ENCODE measurements at places on chromosomes 6 and 20.
A peak's percentile ranks its signal among the peaks of the same experiment; 100 is the strongest.

DNA sequence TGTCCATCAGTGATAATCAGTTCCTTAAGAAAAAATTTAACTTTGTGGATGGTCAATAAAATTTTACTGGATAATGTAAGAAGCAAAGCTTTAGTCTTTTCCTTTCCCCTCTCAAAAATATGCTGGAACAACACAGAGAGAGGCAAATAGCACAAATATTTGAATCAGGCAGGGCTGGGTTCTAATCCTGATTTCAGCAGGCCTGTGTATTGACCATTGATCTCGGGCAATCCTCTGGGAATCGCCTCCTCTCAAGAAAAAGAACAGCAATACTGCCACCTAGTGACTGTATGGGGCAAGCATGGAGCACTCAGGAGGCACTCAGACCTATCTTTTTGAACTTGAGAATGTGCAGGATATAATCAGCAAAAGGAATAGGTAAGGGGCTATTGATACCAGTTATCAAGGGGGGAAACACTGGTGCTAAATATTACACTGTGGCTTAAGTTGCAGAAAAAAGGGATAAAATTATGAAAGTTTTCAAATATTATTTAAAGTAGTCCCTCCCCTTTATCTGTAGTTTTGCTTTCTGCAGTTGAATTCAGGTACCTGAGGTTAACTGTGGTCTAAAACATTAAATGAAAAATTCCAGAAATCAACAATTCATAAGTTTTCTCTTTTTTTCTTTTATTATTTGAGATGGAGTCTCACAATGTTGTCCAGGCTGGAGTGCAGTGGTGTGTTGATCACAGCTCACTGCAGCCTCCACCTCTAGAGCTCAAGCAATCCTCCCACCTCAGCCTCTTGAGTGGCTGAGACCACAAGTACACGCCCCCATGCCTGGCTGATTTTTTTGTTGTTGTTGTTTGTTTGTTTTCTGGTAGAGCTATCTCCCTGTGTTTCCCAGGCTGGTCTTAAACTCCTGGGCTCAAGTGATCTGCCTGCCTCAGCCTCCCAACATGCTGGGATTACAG, 91.8 kb upstream of the NHSL1 start:
- peak; percentile 23 for DNase-seq

- no peak for DNase-seq
These were observed 496.3 kb upstream of the MAP3K7 start for GRCh38 chr6:91083211-91083610.

DNA sequence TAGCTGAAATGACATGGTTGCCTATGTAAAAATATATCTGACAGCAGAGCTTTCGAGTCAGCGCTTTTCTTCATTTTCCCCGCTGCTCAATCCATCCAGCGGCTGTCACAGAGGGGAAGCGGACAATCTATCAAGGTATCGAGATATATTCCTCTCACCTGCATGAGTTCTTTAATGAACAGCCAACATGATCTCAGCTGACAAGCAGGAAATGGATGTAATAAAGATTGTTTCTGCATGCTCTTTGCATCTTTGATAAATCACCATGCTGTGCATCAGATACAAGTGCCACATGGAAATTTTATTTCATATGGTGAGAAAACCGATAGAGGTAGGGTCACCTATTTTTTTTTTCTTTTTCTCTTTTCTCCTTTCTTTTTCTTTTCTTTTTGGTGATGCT, 602.3 kb upstream of the MMS22L start:
- no peak for DNase-seq

DNA sequence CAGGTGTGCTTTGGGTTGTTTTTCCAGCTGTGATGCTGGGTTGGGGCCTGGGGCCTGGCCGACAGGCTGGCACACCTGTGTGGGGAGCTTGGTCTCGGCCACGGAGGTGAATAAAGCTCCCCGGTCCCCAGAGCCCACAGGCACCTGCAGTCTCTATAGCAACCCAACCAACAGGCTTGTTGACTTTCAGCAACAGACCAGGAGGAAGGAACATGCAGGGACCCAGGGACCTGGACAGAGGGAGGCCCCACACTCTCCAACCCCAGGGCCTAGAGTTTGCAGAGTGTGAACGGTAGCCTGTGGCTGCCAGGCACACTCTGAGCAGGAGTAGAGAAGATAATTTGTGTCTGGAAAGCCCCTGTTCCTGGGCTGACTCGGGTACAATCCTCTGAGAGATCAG, 14.6 kb upstream of the SYNJ2 start:
- no peak for DNase-seq

- DNase-seq, result peak; percentile 23
These were observed 8.8 kb downstream of the DUSP15 start for GRCh38 chr20:31861385-31862156.

DNA sequence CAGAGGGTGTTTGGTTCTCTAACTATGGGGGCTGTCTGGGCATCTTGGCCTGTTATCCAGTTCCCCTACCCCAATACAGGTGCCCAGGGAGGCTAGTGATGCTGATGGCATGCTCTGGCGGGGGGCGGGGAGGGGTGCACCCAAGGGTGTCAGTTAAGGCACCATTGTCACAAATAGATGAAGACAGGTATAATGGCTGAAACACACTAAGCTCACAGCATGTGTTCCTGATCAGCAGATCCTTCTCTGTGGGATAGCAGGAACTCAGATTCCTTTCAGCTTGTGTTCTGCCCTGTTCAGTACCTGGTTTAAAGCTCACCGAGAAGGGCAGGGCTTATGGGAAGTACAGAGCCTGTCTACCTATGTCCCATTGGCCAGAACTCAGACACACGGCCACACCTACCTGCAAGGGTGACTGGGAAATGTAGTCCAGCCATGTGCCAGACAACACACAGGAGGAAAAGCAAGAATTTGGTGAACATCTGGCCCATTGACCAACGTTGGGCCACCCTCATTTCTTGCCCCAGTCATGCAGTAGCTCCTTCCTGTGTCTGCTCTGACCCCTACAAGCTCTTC, 3.4 kb upstream of the RSPO4 start:
- DNase-seq, result no peak

DNA sequence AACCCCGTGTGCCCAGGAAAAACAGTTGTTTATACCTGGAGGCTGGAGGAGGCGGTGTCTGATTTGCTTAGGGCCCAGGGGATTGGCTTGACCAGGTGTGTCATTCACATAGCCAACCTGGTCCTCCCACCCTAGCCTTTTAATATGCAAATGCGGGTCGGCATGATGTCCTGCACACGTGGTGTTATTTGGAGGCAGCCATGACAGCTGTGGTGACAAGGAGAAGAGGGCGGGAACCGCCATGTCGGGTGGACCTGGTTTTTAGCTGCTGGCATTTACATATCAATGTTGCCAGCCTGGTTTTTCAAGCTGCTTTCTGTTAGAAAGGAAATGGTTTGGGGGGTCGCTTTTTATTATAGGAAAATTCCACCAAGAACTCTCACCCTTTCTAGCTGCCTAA, 291.4 kb upstream of the QKI start:
- no peak for DNase-seq

DNA sequence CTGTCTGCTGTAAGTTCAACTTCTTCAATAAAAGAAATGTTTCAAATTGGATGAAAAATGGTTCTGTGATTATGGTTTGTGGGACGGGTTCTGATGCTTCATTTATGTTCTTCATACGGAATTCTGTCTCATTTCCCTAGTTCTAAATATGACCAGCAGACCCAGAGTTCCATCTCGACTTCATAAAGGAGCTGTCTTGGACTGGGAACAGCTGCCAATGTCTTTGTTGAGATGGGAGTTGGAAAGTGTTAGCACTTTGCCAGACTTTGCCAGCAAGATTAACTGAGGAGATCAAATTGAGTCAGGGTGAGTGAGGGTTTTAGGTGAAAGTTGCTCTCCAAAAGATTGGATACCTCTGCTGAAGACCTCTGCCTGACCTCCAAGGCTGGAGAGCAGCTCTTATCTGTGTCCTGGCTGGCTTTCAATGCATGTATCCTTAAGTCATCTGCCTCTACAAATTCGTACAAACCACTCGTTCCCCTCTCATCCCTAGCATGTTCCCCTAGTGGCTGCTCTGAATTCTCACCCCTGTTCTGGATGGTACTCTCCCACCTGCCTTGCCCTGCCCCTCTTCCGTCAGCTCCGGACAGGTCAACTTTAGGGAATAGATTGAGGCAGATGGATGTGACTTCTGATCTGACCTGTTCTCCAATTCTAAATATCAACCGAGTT, at the start of gene EFCAB8:
Gene EFCAB8, plus strand, starts transcription at position 223 of the 672 bp plus-strand sequence. CDS start 4,870 bp downstream, outside the sequence.
- DNase-seq, result no peak

GRCh38 chr20:25045343-25045712, 12.6 kb downstream of the ACSS1 start:
- no peak for DNase-seq

- no peak for DNase-seq
These were observed 161.6 kb upstream of the EXOC2 start for GRCh38 chr6:854406-855118.

DNA sequence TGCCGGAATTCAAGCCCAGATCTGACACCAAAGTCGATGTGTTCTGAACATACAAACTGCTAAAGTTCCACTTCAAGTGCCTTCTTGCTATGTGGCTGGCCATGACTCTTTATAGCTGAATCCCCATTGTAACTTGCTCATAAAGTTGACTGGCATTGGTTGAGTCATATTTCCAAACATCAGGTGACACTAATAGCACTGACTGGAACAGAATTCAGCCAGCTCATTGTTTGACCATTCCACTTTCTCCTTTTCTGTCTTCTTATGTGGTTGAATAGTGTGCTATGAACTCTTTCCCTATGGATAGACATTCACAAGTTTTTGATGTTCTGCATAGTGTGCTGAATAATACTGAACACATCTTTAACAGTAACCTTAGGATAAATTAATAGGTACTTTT, 266.2 kb upstream of the ZFP64 start:
- no peak for DNase-seq

GRCh38 chr20:50391444-50392137, 118.6 kb upstream of the PTPN1 start:
- DNase-seq, result no peak

GRCh38 chr6:72721346-72721745, 99.5 kb downstream of the KCNQ5 start:
- DNase-seq, result no peak

GRCh38 chr6:35926509-35927215, 5.8 kb upstream of the SRPK1 start:
- DNase-seq, result no peak

DNA sequence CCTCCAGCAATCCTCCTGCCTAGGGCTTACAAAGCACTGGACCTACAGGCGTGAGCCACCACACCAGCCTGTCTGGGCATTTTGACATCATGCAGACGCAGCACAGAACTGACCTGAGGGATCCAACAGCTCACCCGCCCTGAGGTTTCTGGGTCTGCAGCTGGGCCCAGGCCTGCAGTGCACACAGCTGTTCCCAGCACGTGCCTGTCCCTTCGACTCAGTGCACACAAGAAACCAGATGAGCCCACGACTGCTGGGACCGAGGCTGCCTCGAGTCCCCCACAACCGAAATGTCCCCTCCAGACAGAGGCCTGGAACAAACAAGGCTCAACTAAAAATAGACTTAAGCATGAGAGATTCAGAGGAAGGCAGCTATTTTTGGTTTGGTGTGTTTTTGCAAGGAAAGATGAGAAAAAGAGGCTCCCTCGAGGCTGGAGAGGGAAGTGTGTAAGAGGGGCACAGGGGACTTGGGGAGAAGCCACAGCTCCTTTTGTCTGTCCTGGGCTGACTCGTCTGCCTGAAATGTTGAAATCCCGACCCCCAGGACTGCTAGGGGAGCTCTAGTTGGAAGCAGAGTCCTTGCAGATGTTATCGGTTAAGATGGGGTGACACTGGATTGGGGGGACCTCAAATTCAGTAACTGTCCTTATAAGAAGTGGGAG, 66.3 kb downstream of the YTHDF1 start:
- no peak for DNase-seq

DNA sequence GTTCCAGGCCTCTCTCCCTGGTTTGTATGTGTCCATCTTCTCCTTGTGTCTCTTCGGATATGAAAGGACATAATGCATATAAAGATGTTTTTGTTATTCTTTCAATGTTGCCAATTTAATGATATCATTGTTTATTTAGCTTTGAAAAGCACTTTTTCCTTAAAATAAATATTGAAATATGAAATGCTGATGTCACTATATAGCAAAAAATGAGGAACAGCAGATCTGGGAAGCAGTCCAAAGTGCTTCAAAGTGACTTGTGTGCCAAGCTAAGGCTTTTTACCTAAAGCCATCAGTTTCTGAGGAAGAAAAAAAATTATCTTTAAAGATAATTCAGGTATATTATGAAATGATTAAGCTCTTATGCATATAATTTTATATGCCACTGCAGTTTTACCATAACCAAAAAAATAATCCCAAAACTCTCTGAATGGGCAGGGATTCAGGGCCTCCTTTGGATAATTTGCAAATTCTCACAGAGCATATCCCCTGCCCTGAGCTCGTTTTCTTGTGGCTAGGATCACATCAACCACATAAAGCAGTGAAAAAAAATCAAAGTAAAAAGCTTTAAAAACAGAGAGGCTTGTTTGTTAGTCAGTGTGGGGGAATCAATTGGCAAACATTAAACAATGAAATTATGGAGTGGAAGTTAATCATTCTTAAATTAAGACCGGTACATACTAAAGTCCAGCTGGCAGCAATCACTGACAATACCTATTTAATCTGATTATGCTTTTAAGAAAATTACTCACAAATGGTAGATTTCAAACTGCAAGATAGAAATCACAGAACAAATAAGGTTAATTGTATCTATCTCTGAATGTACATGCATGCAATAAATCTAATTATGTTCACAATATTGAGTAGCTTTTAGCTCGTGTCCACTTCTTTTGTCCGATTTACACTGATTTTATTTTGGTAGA, 1027.9 kb upstream of the ADGRB3 start:
- DNase-seq, result no peak

- DNase-seq, result no peak
These were observed 167.8 kb downstream of the JARID2 start for GRCh38 chr6:15413466-15414234.

DNA sequence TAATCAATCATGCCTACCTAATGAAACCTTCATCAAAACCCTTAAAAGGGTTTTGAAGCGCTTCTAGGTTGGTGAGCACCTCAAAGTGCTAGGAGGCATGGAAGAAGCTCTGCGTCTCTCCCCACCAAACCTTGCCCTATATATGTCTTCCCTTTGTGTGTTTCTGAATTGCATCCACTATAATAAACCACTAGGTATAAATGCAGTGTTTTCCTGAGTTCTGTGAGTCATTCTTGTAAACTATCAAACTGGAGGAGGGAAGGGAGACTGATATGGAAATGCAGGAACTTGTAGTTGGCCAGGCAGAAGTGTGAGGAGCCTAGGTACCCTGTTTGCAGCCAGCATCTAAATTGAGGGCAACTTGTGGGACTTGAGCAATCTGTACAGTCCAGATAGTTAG, 698.8 kb downstream of the DOK5 start:
- no peak for DNase-seq

DNA sequence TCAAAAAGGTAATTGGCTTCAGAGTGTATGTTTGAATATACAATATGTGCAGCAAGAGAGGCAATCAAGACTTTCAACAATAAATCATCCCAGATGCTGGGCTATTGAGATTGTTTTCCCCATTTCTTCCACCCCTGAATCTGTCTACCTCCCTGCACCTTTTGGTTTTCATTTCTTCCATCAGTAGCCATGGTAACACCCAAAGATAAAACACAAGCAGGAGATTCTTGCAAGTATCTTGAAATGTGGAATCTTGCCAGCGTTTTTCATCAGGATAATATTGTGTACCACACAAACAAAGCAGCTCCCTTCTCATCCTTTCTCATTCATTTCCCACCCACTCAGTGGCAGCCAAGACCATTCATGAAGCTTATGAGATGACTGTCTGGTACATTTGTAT, 73.0 kb upstream of the NRSN1 start:
- DNase-seq, result no peak

GRCh38 chr20:22700367-22700766, 116.0 kb upstream of the FOXA2 start:
- DNase-seq, result no peak

GRCh38 chr6:133707456-133707855, 181.5 kb upstream of the TCF21 start:
- no peak for DNase-seq

GRCh38 chr6:46000905-46001304, 14.8 kb downstream of the CLIC5 start:
- DNase-seq, result no peak

Measured in activated CD4-positive, CD25-positive, alpha-beta regulatory T cell treated with anti-CD3 and anti-CD28 coated beads, Interleukin-2, amount 50 U/mL, for 16 hours (primary cell).